CD4-positive, alpha-beta T cell treated with Interleukin-1 beta for 1 hour (primary cell): ENCODE measurements at places on chromosomes 4 and X.

GRCh38 chrX:39310891-39311290 lies 509.6 kb downstream of the MID1IP1 start:
- no peak for DNase-seq

DNA sequence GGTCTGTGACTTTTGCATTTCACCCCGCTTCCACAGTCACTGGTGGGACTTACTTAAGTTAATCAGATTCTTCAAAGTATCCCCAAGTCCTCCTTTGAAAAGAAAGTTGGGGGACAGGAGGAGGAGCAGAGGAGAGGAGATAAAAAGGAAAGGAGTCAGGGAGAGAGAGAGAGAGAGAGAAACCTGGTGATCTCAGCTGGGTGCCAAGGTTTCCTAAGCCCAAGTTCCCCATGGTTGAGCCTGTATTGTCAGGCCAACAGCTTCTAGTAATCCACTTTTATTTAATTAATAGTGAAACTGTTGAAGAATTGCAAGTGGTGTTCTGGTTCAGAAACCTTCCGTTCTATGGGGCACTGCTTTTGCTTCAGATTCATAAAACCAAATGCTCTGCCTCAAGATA lies 91.6 kb downstream of the AR start:
- no peak for DNase-seq

DNA sequence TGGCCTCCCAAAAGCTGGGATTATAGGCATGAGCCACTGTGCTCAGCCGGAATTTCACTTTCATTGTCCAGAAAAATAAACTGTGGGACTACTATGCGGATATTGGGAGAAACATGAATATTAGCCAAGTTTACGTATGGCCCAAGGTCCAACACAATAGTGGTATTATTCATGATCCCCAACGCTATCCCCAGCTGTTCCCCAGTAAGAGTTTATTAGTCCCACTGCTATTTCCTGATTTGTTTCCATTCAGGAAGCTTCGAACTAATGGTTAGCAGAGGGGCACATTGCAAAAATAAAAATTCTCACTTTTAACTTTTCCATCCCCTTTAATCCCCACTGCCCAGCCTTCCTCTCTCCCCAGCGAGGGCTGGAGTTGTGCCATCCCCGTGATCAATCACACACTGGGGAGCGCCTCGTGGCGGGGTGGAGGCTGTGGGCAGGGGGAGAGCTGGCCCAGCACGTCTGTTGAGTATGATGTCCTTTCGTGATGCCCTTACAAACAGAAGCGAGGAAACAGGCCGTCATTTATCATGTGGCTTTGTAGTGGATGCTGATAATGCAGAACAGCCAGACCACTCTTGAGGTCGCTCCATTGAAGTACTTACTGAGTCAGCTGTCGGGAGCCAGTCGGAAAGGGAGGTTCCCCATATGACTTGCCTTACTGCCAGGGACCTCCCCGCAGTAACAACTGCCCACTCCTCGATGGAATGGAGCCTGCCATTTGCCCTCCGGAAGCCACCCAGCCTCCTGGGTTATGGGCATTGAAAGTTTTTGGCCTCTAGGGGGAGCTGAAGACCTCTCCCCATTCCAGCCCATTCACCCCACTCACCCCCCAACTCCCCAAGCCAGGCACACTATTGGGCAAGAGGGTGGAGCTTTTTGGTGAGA lies 117.0 kb downstream of the KDR start:
- no peak for DNase-seq

- no peak for DNase-seq
Measured at GRCh38 chrX:123731258-123731986, 1.4 kb downstream of the THOC2 start.

DNA sequence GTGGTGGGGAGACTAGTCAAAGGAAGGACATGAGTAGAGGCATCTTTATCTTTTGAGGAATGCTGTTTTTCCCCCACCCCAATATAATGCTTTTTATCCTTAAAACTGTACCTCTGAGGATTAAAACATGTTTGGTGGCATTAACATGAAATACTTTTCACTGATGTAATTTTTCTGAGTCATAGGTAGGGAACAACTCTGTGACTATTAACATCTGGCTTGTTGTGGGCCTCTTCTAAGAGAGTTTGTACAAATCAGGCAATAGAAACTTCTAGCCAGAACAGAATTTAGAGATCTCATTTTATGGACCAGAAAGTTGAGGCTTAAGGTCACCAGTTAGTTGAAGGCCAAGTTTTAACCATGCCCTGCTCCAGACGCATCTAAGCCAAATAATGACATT lies 207.6 kb downstream of the SOX3 start:
- DNase-seq: no peak

- DNase-seq: no peak
Measured at GRCh38 chrX:123736333-123736921, 3.6 kb upstream of the THOC2 start.

DNA sequence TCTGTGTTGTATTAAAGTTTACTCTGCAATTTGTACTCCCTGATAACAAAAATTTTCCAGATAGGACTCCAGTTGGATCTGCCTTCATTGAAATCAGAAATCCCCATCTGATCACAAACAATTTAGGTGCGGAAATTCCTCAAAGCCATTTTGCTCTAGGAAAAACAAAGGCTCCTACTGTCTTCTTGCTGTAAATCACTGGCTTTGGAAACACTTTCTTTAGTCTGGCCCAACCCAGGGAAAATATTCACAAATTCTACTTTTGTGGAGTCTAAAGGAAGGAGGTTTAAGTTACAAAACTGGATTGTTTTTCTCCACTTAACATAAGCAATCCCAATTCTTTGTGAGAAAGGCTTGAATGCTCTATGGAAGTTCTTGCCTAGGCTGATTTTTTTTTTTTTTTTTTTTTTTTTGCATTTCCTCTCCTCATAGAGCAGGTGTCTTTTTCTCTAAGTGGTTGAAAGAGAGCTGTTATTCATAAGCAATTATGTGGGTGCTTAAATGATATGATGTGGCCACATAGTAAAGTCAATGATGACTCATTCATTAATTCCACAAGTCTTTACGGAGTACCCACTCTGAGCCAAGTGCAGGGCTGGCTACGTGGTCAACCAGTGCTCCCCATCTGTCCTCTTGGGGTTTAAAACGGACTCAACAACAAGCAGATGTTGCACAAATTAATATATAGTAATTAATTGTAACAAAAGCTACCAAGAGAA lies 261.4 kb downstream of the LDB2 start:
- DNase-seq: no peak

GRCh38 chr4:7595934-7596461 lies 161.3 kb upstream of the PSAPL1 start:
- no peak for DNase-seq
